ENCODE measurements at places on chromosomes 1 and 21.

GRCh38 chr1:13774121-13774520 lies 74.1 kb downstream of the PRDM2 start:
- no peak for DNase-seq

GRCh38 chr1:91217911-91218310 lies 186.7 kb downstream of the HFM1 start:
- no peak for DNase-seq

- no peak for DNase-seq
Observed at GRCh38 chr1:184502161-184502560, 115.3 kb downstream of the C1orf21 start.

- no peak for DNase-seq
Observed at GRCh38 chr1:231550448-231550781, 21.9 kb downstream of the TSNAX start.

DNA sequence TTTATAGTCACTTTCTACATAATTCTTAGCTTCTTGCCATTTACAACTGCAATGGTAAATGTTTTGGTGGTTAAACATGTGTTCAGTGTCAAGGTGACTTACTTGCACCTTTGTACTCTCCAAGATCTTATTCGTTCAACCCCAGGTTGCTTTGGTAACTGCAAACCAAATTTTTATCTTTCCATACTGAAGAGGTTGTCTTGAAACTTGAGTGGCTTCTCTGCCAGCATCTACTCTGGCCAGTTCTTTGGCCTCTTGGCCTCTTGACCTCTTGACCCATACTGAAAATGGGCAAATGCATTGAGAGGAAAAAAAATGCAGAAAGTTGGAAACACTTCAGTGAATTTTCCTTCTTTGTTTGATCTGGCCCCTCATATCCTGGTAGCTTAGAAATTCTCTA lies 88.0 kb upstream of the LRRC7 start:
- DNase-seq: no peak

DNA sequence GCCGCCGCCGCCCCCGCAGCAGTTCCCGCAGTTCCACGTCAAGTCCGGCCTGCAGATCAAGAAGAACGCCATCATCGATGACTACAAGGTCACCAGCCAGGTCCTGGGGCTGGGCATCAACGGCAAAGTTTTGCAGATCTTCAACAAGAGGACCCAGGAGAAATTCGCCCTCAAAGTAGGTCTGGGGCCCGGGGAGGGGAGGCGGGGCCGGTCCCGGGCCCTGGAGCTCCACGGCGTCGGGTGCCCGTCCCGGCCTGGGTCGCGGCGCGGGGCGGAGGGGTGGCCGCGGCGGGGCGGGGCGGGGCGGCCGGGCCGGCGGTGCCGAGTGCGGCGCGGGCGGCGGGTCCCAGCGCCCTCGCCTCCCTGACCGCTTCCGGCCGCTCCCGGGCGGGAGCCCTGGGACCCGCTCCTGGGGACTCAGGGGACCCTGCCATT lies 646 bp downstream of the MAPKAPK2 start:
- DNase-seq: peak; percentile 56

GRCh38 chr21:35699361-35699760 lies 361.0 kb downstream of the SETD4 start:
- DNase-seq: no peak

GRCh38 chr1:47577303-47578025 lies 139.6 kb downstream of the FOXD2 start:
- DNase-seq: no peak

GRCh38 chr1:55374801-55375616 lies 159.8 kb upstream of the USP24 start:
- DNase-seq: no peak
